Ammon's horn (tissue), 1 donor: ENCODE measurements at places on chromosomes 5 and 9.
A peak's percentile ranks its signal among the peaks of the same experiment; 100 is the strongest.

GRCh38 chr5:142421621-142422397, 97.0 kb upstream of the SPRY4 start:
- no peak for DNase-seq

DNA sequence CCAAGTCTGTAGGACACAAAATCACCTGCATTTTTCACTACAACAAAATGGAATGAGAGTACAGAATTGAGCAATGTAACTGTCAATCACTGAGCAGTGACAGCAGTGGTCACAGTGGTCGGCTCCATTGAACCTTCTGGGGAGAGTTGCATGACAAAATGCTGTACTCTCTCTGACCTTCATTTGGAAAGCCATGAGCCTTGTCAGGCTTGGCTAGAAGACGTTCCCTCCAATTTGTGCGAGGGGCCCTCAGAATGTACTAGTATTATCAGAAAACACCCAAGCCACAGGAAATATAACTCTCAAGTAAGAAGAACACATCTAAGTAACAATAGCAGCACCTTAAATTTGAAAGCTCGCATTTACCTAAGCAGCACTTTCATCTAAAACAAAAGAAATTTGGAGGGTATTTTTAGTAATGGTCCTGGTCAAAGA, 425.6 kb upstream of the MEF2C start:
- DNase-seq, result no peak

GRCh38 chr5:151318850-151319732, 15.5 kb upstream of the SLC36A3 start:
- DNase-seq, result peak; percentile 42

DNA sequence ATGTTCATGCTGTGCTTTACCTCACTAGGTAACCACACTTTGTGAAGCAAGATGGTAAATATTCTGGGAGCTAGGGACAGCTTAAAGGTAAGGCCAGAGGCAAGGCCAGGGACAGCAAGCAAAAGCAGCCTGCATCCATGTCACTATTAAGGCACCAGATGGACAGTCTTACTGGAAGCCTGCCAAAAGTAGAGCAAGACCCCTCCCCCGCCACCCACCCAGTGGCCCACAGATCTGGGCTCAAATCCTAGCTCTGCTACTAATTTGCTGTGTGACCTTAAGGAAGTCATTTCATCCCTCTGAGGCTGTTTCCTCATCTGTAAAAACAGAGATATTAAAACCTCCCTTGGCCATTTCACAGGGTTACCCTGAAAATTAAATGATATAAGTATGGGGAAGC, 13.2 kb upstream of the ERMP1 start:
- no peak for DNase-seq

GRCh38 chr5:39148983-39149534, 70.3 kb downstream of the FYB1 start:
- DNase-seq, result peak; percentile 27

DNA sequence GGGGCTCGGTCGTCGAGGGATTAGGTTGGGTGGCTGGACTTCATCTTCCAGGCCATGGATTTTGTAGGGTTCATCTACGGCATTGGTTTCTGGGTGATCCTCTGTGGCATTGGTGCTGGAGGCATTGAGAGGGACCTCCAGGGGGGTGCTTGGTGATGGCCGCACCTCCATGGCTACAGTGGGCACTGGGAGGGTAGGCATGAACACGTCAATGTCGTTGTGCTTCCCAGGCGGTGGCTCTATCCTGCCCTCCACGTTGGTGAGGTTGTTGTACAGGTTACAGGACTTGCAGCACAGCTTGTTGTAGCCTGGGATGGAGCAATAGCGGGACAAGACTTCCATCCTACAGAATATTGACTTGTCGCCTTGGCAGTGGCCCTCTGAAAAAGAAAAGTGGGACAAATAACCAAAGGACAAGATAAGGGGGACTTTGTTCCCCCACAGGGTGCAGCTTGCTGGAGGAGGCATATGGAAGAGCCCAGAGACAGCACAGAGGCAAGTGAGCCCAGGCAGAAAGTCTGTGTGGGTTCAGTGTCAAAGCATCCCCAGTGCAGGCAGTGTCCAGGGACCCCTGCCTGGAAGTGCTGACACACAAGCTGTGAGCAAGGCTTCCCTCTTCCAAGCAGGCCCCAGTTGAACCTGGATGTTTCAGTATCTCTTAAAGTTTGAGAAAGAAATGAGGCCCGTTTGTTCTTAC, 53.9 kb downstream of the ZNF354C start:
- no peak for DNase-seq

DNA sequence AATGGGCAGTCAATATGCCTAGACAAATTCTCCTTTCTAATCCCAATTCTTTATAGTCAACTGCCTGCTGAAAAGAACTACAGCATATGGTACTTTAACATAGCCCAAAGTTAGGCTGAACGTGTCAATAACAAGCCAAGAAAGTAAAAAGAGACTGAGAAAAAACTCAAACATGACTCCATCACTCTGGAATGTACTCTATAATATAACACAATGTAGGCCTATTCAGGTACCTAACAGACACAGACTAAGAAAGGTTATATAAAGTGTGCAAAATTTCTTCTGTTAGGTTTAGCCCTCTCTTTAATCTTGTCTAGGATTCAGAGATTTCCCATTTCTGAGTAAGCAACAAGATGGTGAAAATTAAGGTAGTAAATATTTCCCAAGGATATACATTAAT, 209.7 kb upstream of the PRR16 start:
- no peak for DNase-seq

DNA sequence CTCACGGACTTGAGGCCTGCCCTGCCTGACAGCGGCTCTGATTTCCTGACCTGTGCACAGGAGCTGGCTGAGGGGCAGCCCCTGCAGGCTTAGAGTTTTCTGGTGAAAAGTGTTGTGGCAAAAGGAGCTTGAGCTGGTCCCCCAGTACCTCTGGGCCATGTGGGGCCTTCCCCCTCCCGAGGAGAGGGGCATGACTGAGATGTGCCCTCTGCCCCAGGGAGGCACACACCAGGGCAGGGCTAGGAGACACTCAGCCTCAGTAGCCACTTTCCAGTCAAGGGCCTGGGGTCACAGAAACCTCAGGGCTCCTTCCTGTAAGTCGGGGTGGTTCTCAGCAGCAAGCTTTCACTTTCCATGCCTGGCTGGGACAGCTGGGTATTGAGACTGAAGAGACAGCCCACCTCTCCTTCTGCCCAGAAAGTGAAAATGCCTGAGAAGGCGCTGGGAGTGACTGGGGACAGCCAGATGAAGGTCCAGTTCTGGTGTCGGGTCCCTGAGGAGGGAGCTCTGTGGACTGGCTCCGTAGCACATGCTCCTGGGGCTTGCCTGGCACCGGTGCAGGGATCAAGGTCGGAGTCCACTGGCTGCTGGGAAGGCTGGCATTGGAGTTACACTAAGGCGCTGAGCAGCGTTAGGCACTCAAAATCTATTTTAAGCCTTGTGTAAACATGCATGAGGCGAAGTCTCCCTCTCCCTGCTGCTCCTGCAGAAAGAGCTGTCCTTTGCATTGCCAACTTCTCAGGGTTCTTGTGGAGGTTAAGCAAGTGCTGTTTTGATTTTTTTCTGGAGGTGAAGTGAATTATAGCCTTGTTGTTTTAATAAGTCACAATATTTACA, 394.9 kb downstream of the GADD45G start:
- DNase-seq, result peak; percentile 64

DNA sequence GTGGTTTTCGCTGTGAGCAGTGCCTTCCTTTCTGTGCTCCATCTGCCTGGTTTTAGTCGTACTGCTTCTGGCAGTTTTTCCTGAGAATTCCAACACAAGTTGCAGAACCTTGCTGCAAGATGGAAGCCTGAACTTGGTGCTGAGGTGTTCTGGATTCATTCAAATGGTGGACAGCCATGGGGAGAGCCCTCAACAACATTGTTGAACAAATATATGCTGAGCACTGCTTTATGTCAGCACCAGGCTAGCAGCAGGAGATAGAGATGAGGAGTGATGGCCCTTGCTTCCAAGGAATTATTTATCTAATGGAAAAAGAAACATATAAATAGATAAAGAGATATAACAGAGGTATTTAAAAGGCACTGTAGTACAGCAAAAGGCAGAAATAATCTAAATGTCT, 7.3 kb upstream of the RPS6 start:
- no peak for DNase-seq

DNA sequence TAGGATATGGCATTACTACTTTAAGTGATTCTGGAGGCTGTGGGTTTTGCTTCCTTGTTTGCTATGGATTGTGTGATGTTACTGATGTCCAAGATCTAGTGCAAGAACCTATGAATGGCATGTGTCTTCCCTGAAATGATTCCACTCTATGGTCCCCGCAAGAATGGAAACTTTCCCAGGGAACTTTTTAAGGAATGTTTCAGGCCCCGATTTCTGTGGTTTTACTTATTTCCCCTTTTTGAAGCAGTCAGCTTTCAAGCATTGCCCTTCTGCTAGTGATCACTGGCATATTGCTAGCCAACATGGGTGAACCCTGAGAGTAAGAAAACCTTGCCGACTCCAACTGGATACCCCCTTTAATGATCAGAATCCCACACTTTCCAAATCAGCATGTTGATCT, 26.6 kb upstream of the CD180 start:
- DNase-seq, result no peak

DNA sequence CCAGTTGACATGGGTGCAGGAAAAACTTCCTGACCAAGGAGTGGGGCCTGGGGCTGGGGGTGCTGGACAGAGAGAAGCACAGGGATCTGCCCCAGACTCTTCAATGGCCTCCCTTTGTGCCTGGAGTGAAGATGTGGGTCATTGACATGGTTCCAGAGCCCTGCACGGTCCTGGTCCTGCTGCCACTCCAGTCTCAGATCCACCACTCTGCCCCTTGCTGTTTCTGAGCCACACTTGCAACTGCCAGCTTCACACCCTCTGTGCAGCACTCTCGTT, 10.1 kb downstream of the PIP5K1B start:
- no peak for DNase-seq

DNA sequence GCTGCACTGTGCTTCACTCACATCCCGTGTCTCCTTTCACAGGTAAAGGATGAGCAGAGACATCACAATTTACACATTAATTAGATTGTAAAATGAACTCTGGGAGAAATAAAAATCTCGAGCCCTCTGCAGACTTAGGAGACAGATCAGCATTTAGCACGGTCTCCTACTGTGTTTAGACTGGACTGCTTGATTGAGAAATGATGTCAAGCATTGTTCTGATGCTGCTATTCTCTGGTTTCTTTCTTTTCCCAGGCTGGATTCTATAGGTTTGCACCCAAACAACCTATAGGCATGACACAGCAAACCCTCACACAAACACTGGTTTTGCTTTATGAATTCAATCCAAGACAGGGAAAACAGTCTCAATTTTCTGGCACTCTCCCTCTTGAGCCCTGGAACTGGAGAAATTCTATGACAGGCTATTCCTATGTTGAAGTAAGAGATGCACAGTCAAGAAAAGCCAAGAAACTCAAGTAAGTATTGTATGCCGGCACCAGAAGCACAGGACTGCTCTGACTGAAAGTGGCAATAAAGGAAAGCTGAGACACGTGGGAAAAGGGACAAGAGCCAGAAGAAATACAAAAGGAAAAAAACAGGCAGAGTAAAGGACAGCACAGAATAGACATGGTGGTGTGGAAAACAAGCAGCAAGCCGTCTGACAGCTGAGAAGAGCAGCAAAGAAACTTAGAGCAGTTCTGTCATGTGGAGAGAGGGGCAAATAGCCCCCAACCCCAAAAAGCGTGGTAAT, 24.8 kb upstream of the ERAP2 start:
- no peak for DNase-seq

GRCh38 chr9:91844701-91845291, 105.2 kb downstream of the ROR2 start:
- DNase-seq, result no peak

DNA sequence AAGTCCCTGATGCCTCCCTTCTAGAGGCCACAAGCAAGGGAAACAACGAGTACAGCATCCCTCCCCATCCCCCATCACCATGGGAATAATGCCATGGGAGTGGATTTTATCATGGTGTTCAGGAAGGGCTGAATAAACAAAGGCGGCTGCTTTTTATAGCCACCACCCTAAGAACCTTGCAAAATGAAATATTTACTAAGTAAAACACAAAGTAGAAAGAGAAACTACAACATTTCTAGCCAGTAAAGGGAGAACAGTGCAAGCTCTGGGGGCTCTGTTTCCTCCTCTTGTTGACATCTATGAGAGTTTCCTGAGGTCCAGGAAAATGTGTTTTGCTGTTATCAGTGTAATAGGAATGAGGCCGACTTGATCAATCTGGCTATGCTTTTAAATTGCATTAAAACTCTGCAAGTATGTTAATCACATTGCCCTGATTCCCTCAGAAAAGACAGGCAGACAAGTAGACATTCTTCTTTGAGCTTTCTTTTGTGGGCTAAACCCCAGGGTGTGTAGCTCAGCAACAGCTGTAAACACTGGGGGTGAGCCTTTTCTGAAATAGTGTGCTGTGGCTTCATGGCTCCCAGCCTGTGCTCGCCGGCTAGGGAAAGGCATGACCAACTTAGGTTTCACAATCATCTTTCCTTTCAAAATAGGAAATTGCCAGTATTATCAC, 31.1 kb downstream of the SV2C start:
- peak; percentile 11 for DNase-seq

GRCh38 chr9:37210737-37211523, 90.6 kb downstream of the ZCCHC7 start:
- no peak for DNase-seq

- DNase-seq, result peak; percentile 19
Measured at GRCh38 chr5:50874306-50875001, 208.0 kb downstream of the PARP8 start.

- DNase-seq, result no peak
Measured at GRCh38 chr5:83227611-83228010, 150.3 kb downstream of the XRCC4 start.

DNA sequence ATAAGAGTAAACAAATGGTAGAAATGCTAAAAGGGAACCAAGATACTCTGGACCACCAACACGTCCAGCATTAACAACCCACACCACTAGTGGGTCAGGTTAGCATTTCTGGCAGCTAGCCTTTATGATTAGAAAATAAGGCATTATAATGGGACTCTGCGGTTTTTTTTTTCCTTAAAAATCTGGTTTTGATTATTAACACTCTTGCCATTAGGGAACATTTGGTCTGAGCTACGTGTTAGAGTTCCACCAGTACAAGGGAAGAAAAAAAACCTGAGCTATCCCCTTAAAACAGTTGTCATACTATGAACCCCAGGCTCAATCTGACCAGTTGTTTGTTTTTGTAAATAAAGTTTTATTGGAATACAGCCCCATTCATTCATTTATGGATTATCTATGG, 110.4 kb downstream of the NTRK2 start:
- no peak for DNase-seq

- no peak for DNase-seq
Measured at GRCh38 chr5:116507051-116507537, 67.5 kb downstream of the SEMA6A start.

DNA sequence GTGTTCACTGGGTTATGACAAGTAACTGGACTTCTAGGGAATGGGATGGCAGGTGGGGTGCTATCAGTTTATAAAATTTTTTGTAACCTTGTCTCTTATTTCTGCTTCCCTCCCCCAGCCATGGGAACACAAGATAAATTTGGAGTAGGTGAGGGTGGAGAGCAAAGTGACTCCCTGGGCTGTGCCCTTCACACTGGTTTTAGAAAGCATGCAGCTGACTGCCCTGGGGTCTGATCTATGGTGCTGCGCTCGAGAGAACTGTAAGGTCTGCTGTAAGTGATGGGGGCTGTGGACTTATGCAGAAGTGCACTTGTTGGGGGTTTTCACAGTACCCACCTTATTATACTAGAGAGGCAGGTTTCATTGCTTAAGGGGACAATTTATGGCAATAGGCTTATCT, 247.7 kb upstream of the DMRT1 start:
- DNase-seq, result no peak
